ENCODE measurements at places on chromosomes 7 and 10.

- DNase-seq = no peak
- H3K4me1 ChIP-seq = no peaks in the 10 kb centered on the region
- no peaks in the 10 kb centered on the region for H3K36me3 ChIP-seq
- H3K27me3 ChIP-seq = no peaks in the 10 kb centered on the region
Measured at GRCh38 chr10:30448092-30448491, 14.1 kb downstream of the MAP3K8 start.

GRCh38 chr10:6388261-6388893, 185.6 kb downstream of the PFKFB3 start:
- H3K4me1 ChIP-seq = no peaks in the 10 kb centered on the region
- no peak overlapping the region for H3K27ac ChIP-seq
- no peaks in the 10 kb centered on the region for H3K27me3 ChIP-seq

DNA sequence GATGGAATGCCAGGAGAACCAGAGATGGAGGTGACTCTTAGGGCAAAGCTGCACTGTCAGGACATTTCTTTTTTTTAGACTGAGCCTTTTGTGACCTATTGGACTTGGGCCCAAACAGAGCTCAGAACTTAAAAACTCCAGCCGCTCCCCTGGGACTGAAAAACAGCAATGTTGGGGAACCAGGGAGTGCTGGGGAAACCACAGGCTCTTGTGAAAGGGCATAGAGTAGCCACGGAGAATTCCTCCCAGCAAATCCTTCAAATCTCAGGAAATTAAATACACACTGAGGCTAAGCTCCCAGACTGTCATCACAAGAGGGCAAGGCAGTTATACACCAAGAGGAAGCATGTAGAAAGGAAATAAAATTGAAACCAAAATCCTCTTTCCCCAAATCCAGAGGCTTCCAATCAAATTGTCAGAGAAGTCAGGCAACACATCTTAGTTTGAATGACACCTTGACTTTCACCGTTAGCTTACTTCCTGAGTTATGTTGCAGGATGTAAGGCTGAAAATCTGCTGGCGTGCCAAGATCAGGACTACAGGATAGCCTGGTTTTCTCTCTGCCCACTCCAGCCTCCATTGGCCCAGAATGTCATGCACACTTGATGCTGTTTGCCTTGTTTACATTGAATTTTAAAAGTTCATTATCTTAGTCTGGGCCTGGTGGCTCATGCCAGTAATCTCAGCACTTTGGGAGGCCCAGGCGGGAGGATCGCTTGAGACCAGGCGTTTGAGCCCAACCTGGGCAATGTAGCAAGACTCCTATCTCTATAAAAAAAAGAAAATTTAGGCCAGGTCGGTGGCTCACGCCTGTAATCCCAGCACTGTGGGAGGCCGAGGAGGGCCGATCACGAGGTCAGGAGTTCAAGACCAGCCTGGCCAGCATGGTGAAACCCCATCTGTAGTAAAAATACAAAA, 2.6 kb upstream of the RFC2 start:
- no peaks in the 10 kb centered on the region for H3K36me3 ChIP-seq
- no peaks in the 10 kb centered on the region for H3K27me3 ChIP-seq
- H3K4me3 ChIP-seq = no peak overlapping the region
- H3K4me1 ChIP-seq = peaks cover 7% of the 10 kb centered on the region
- no peak for DNase-seq

DNA sequence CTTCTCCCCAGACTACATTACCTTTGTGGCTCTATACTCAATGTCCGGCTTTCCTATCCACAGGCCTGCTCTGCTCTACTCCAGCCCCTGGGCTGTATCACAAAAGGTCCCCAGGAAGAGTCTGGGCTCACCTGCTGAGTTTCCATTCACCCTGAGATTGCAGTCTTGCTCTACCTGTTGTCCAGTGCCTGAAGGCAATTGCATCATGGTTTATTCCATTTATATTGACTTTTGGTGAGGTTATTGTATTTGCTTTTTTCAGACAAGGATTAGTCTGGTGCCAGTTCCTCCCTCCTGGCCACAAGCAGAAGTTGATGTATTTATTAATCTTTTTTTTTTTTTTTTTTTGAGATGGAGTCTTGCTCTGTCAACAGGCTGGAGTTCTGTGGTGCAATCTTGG, 273.1 kb downstream of the XPNPEP1 start:
- H3K27me3 ChIP-seq = no peaks in the 10 kb centered on the region
- no peak overlapping the region for H3K27ac ChIP-seq
- H3K4me1 ChIP-seq = no peaks in the 10 kb centered on the region
- DNase-seq = no peak
- H3K36me3 ChIP-seq = no peaks in the 10 kb centered on the region

- peak overlapping the region; percentile 80 for H3K27ac ChIP-seq
- H3K36me3 ChIP-seq = no peaks in the 10 kb centered on the region
- no peaks in the 10 kb centered on the region for H3K27me3 ChIP-seq
- H3K4me1 ChIP-seq = peaks cover 22% of the 10 kb centered on the region
- DNase-seq = no peak
Measured at GRCh38 chr10:7817576-7817975, 729 bp upstream of the TAF3 start.

GRCh38 chr10:113454341-113455061, 98.4 kb upstream of the HABP2 start:
- DNase-seq = peak; percentile 74
- H3K27ac ChIP-seq = no peak overlapping the region
- H3K36me3 ChIP-seq = no peaks in the 10 kb centered on the region
- no peaks in the 10 kb centered on the region for H3K4me1 ChIP-seq
- H3K4me3 ChIP-seq = no peak overlapping the region

DNA sequence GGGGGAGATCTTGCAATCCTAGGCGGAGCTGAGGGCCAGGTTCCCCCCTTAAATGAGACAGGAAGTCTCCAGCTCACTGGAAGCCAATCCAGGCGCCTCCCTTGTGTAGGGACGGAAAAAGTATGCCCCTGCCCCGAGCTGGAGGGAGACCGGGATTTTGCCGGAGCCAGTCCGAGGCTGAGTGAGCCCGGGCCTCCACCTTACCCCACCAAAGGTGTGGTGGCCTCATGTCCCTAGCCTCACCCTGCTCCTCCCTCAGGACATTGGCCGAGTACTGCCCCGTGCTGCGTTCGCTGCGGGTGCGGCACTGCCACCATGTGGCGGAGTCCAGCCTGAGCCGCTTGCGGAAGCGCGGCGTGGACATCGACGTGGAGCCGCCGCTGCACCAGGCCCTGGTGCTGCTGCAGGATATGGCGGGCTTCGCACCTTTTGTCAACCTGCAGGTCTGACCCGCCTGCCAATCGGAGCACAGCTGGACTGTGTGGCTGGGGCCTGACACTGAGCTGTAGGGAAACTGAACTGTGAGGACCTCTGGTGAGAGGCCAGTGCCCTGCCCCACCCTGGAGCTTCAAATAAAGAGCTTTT, 2.0 kb downstream of the FBXL15 start:
- H3K36me3 ChIP-seq = no peaks in the 10 kb centered on the region
- no peaks in the 10 kb centered on the region for H3K27me3 ChIP-seq
- H3K4me3 ChIP-seq = peak overlapping the region; percentile 96
- H3K27ac ChIP-seq = peak overlapping the region; percentile 80
- peak; percentile 81 for DNase-seq

GRCh38 chr7:18573410-18574234, 78.1 kb downstream of the HDAC9 start:
- no peak overlapping the region for H3K27ac ChIP-seq
- no peak for DNase-seq
- H3K4me1 ChIP-seq = no peaks in the 10 kb centered on the region

DNA sequence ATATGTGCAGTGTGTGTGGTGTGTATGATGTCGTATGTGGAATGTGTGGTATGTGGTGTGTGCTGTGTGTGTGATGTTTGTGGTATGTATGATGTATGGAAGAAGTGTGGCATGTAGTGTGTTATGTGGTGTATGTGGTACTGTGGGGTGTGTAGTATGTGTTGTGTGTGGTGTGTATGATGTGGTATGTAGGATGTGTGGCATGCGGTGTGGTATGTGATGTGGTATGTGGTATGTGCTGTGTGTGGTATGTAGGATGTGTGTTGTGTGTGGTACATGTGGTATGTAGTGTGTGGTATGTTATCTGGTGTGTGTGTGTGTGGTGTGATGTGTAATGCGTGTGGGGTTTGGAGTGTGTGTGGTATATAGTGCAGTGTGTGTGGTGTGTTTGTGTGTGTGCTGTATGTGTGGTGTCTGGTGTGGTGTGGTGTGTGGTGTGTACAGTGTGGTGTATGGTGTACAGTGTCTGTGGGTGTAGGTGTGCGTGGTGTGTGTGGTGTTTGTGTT, 129.6 kb downstream of the ATP6V0E2 start:
- no peak overlapping the region for H3K27ac ChIP-seq
- H3K36me3 ChIP-seq = no peaks in the 10 kb centered on the region
- no peak for DNase-seq
- no peaks in the 10 kb centered on the region for H3K27me3 ChIP-seq

GRCh38 chr10:2866569-2866968, 200.8 kb upstream of the PFKP start:
- H3K27me3 ChIP-seq = no peaks in the 10 kb centered on the region
- H3K27ac ChIP-seq = no peak overlapping the region
- H3K4me1 ChIP-seq = no peaks in the 10 kb centered on the region
- H3K4me3 ChIP-seq = no peak overlapping the region

GRCh38 chr7:48760528-48761265, 163.7 kb upstream of the CDC14C start:
- no peak for DNase-seq
- no peak overlapping the region for H3K4me3 ChIP-seq
- H3K36me3 ChIP-seq = no peaks in the 10 kb centered on the region
- H3K27ac ChIP-seq = no peak overlapping the region
- no peaks in the 10 kb centered on the region for H3K27me3 ChIP-seq
- no peaks in the 10 kb centered on the region for H3K4me1 ChIP-seq

GRCh38 chr7:80330434-80330833, 181.4 kb downstream of the GNAT3 start:
- H3K4me1 ChIP-seq = peaks cover 2% of the 10 kb centered on the region
- H3K27ac ChIP-seq = no peak overlapping the region
- no peak overlapping the region for H3K4me3 ChIP-seq
- H3K27me3 ChIP-seq = no peaks in the 10 kb centered on the region

DNA sequence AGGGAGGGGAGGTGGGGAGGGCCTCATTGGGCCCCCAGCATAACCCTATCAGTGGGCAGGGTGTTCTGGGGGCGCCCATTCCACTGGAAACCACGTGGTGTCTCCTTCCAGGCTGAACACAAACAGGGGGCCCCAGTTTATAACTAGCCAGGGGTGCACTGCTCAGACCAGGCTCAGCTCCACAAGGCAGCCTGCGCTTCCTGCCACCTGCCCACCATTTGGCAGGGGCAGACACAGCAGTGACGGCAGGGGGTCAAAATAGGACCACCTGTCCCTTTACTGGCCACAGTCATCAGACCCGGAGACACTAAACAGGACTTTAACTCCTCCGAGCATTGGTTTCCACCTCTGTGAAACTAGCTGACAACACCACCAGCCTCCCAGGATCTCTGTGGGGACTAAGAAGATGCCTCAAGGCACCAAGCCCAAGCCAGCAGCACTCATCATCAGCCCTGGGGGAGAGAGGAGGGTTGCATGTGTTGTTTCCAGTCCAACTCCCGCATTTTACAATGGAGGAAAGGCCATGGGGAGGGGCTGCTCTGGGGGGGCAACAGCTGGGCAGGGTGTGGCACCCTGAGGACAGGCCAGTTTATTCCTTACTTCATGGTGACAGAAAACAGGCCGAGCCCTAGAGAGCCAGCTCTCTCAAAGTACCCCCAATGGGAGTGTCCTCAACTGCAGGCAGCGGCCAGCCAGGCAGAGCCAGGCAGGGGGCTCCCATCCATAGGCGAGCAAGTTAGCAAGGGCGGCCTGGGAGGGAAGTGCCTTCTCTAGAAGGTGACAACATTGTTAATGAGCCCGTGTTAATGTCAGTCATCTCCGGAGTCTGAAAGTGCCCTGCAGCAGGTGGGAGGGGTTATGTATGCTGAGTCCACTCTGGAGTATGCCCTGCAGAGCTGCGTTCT, 127.6 kb downstream of the TNS3 start:
- peak overlapping the region; percentile 68 for H3K27ac ChIP-seq
- peaks cover 26% of the 10 kb centered on the region for H3K4me1 ChIP-seq
- H3K27me3 ChIP-seq = no peaks in the 10 kb centered on the region
- no peak for DNase-seq
- H3K36me3 ChIP-seq = no peaks in the 10 kb centered on the region

DNA sequence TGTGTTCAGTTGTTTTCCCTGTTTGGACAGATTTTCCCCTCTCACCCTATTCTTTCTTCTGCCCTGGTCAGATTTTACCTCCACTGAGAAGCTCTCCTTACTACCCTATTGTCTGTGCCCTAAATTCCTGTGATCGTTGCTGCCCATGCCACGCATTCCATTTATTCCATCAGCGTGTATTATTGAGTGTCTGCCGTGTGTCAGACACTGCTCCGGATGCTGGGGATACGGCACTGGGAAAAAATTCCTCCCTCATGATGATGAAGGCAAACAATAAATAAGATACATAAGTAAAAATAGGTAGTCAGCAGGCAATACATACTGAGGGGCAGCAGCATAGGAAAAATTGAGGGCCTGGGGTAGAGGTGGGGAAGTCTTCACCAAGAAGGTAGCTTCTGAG, 86.8 kb downstream of the FANK1 start:
- H3K27me3 ChIP-seq = no peaks in the 10 kb centered on the region
- no peak overlapping the region for H3K4me3 ChIP-seq
- H3K36me3 ChIP-seq = no peaks in the 10 kb centered on the region
- H3K27ac ChIP-seq = no peak overlapping the region

DNA sequence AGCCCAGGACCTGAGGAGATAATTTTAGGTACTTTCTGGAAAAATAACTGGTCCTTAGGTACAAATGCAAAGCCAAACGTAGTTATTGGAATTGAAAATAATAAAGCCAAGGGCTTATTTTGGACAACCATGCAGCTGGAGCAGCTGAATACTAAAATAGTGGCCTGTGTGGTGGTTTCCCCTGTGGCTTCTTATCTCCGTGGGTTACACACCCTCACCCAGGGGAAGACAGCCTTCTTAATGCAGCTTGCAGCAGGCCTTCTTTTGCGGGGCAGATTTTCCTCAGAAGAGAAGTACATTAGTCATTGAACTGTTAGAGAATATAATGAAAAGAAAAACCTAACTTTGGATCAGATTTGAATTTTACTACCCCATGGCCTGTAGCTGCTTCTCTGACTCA, 133.5 kb downstream of the ST7 start:
- peaks cover 18% of the 10 kb centered on the region for H3K4me1 ChIP-seq
- H3K27me3 ChIP-seq = no peaks in the 10 kb centered on the region
- no peak overlapping the region for H3K4me3 ChIP-seq
- no peak for DNase-seq
- no peaks in the 10 kb centered on the region for H3K36me3 ChIP-seq

DNA sequence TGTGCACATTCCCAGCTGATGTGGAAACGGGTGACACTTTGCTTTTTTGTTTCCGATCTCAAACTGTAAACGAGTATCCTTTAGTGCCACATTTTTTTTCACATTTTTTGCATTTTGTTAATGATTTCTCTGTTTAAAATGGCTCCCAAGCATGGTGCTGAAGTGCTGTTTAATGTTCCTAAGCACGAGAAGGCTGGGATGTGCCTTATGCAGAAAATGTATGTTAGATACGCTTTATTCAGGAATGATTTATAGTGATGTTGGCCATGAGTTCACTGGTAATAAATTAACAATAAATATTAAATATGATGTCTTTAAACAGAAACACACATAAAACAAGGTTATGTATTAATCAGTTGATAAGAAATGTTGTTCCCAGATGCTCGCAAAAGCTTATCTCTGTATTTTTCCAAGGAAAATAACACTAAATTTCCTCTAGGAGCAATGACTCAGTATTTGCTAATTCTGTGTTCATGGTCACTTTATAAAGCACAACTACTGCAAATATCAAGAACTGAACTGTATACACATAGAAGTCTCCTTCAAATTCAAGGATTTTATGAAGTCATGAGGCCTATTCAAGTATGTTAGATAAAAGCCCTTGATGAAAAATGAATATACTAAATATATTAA, 305.9 kb upstream of the SMIM30 start:
- DNase-seq = no peak
- no peaks in the 10 kb centered on the region for H3K36me3 ChIP-seq
- no peaks in the 10 kb centered on the region for H3K27me3 ChIP-seq
- H3K4me3 ChIP-seq = no peak overlapping the region
- no peaks in the 10 kb centered on the region for H3K4me1 ChIP-seq
